Liver (tissue), 10 donors: ENCODE measurements at places on chromosomes 4 and X.

DNA sequence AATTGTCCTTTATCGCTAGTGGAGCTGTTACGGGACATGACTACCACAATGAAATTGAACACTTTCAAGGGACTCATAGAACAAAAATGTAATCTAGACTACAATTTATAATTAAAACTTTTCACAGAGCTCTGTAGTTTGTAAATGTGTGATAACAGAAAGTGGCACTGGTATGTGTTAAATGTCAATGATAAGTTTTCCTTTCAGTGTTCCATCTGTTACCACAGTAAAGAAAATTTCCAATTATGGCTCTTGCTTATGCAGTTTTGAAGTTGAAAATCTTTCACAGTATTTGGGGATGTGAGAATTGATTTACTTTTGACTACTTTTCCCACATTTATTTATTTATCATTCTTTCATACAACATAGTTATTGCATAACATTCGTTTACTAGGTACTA is 40.1 kb upstream of the GUCY1A1 start:
- H3K36me3 ChIP-seq, result no peaks in the 10 kb centered on the region
- no peaks in the 10 kb centered on the region for H3K27me3 ChIP-seq
- no peak overlapping the region for H3K4me3 ChIP-seq

DNA sequence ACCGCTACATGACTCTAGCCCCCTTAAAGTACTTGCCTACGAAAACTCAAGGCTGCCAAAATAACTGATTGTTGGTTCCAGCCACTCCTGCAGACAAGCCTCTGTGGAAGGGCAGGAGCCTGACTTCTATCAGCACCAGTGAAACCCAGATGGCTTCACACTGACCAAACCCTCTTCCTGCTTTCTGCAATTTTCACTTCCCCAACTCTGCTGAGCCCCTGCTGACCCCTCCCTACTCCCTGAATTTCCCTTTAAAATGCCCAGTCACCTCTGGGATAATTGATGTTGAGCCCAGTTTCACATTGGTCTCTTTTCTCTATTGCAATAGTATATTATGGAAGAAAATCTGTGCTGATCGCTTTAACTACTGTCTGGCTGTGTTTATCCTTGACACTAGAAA is 61.6 kb upstream of the STS start:
- peaks cover 1% of the 10 kb centered on the region for H3K36me3 ChIP-seq
- H3K4me3 ChIP-seq, result no peak overlapping the region
- no peak overlapping the region for H3K27ac ChIP-seq
- DNase-seq, result no peak
- peaks cover 2% of the 10 kb centered on the region for H3K4me1 ChIP-seq
- no peaks in the 10 kb centered on the region for H3K27me3 ChIP-seq

DNA sequence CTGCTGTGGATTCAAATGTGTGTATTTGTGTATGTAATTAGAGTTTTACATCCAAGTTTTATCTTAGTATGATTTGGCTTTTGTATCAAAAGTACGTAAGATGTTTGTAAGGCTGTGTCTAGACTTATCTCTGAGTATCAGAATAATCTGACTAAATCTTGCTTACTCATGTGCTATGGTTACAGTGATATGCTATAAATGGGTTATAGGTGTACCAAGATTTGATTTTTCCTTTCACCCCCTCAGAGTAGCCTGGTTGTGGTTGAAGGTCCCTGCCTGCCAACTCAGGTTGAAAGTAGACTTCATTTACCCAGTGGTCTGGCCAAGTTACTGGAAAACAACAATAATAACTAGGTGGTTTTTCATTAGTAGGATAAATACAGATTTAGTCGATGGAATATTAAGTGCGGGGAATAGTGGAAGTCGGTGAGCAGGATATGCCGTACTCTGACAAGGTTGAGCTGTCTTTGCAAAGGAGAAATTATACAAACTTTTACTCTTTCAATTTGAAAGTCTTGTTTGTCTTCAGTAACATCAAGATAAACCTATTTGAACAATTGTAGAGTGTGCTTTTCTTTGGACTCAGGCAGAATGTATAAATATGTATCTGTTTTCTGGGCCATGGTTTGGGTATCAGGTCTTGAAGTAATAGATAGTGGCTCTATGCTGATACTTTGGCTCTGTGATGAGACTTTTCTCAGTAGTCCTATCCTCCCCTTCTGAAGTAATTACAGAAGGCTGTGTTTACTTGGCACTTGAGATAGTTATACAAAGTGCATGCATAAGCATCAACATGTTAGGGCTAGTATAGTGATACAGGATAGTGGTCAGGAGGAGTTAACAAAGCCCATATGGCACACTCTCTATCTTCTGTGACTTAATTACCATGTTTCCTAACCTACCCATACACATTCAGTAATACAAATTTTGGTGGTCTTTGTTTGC is 23.7 kb downstream of the BMP2K start:
- H3K4me3 ChIP-seq, result no peak overlapping the region
- H3K27me3 ChIP-seq, result no peaks in the 10 kb centered on the region
- H3K4me1 ChIP-seq, result no peaks in the 10 kb centered on the region
- H3K27ac ChIP-seq, result no peak overlapping the region
- no peak for DNase-seq

DNA sequence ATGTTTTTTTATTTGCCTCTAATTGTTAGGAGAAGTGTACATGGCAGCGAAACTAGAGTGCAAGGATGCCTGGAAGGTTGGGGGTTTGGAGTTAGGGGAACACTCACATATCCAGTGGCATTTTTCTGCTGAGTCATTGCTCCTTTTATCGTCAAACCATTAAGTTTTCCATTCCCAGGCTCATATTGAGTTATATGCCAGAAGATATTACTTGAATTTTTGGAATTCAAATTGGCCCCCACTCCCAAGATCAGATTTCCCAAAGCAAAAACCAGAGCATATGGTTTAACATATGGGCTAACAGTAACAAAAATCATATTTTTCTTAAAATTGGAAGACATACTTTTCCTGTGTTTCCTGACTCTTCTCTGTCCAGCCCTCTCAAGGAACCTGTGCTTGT is 152.7 kb downstream of the FSTL5 start:
- no peaks in the 10 kb centered on the region for H3K36me3 ChIP-seq
- H3K27ac ChIP-seq, result no peak overlapping the region
- H3K4me1 ChIP-seq, result no peaks in the 10 kb centered on the region
- H3K27me3 ChIP-seq, result no peaks in the 10 kb centered on the region

GRCh38 chrX:38891641-38892413 is 90.6 kb downstream of the MID1IP1 start:
- H3K27ac ChIP-seq, result no peak overlapping the region
- H3K36me3 ChIP-seq, result no peaks in the 10 kb centered on the region
- no peak for DNase-seq
- H3K4me3 ChIP-seq, result no peak overlapping the region
- peaks cover 14% of the 10 kb centered on the region for H3K4me1 ChIP-seq

GRCh38 chr4:90028460-90028859 is 98.7 kb upstream of the CCSER1 start:
- no peak overlapping the region for H3K27ac ChIP-seq
- H3K4me3 ChIP-seq, result no peak overlapping the region
- no peaks in the 10 kb centered on the region for H3K27me3 ChIP-seq
- no peaks in the 10 kb centered on the region for H3K36me3 ChIP-seq
- H3K4me1 ChIP-seq, result no peaks in the 10 kb centered on the region
- no peak for DNase-seq
